ENCODE measurements at places on chromosomes 1 and 21.

DNA sequence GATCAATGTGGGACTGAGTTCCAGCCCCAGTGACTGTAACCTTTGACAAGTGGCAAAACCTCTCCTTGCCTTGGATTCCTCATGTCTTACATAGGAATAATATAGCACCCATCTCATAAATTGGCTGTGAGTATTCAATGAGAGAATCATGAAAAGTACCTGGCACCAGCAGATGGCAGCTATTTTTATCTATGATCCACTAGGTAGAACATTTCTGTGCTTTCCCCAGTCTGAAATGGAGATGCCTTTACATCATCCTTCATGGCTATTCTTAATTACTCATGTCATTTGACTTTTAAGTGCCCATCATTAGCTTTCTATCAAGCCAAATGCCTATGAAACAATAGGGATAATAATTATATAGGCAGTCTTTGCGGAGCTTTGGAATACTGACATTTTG, 130.1 kb downstream of the TGFB2 start:
- DNase-seq, result no peak

- no peak for DNase-seq
These were observed 200.8 kb upstream of the ST6GALNAC5 start for GRCh38 chr1:76666499-76666898.

- DNase-seq, result no peak
These were observed 105.1 kb downstream of the NMNAT2 start for GRCh38 chr1:183313063-183313462.

DNA sequence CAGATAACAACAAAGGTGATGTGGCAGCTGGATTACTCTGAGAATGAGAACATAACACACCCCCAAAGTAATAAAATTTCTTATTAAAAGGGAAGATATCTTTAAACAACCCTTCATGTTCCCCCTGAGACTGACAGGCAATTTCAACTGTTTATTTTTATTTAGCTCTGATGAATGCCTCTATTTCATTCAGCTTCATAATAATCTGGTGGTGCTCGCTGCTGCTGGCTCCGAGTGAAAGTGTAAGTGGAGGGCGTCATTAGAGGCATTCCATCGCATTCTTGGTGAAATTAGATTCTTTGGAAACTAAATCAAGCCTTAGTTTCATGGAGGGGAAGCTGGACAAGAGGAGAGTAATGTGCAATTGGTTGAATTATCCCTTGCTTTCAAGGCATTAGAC, 128.9 kb downstream of the GRIK1 start:
- DNase-seq, result no peak

- DNase-seq, result no peak
These were observed 17.5 kb upstream of the ECE1 start for GRCh38 chr1:21307663-21308305.

GRCh38 chr1:107533436-107533835, 392.6 kb downstream of the NTNG1 start:
- no peak for DNase-seq

GRCh38 chr1:51973587-51974474, 16.7 kb downstream of the RAB3B start:
- no peak for DNase-seq

DNA sequence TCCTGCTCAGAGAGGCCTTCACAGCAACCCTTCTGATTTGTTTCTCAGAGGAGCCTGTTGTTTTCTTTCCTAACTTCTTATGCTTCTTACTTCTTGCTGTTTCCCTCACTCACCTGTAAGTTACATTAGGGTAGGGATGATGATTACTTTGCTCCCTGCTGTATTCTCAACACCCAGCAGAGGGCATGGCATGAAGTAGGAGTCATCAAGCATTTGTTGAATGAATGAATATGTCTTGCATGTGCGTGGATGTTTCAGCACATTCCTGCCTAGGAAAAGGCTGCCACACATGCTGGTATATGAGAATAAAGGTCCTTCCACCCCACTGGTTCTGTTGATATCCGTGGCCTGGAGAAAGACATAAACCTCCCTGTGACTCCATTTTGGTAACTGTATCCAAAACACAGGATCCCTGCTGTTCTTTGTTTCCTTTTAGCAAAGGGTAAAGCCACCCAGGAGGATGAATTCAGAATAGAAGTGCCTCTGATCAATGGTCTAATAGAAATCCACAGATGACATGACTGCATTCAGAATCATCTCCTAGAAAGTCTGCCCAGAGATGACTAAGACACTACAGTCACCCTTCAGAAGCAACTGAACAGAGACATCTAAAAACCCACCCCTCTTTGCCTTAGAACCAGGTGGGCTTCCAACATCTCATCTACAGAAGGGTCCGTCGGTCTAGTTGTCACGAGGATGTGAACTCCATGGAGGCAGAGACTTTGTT, 168.8 kb downstream of the ZSCAN20 start:
- no peak for DNase-seq

GRCh38 chr1:109722908-109723691, 11.0 kb downstream of the GSTM5 start:
- DNase-seq, result no peak

DNA sequence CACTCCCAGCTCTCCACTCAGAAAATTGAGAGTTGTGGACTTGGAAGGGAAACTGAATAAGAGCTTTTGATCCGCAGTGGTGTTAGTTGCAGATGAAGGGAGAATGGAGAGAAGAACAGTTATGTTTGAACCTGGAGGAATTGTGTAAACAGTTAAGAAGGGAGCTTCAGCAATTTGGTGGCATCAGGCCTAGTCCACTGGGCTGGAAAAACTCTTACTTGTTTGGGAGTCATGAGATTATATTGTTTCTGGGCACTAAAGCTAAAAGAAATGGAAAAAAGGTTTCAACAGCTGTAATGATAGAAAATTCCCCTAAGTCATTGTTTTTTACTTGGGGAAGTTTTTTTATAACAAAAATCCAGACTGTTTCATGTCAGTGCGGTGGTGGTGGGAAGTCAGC, 256.1 kb upstream of the C1orf87 start:
- no peak for DNase-seq

DNA sequence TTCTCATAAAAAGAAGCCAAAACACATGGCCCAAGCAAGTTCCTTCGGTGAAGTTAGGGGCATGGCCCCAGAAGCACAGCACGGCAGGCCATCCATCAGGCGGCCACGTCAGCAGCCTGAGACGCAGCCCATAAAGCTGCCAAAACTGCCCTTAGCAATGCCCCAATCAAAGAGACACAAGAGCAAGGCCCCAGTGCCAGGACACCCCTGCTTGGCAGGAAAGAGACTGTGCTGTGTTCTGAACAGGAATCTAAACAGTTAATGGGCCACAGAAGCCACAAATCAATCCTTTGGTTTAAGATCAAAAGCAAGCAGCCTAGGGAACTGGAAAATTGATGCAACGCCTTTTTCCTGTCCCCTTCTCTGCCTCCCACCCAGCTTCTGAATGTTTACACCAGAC, 497.0 kb upstream of the USP24 start:
- no peak for DNase-seq

DNA sequence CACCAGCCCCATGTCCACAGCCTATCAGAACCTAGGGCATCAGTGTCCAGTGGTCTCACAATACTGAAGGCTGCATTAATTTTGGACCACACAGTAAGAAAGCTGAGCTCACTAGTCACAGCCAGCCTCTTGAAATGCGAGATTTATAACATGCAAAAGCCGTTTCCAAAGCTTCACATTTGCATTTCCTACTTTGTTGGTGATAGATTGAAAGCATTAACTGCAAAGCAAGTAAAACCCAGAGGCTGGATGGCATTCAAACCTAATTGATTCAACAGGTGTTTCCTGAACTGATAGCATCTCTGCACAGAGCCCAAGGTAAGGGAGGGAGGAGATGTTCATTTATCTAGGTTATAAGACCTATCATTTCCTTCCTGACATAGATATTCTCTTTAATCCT, 410.1 kb downstream of the OMA1 start:
- no peak for DNase-seq

GRCh38 chr1:165924117-165924516, 96.7 kb downstream of the UCK2 start:
- no peak for DNase-seq

GRCh38 chr1:41741244-41741643, 177.5 kb downstream of the HIVEP3 start:
- no peak for DNase-seq

DNA sequence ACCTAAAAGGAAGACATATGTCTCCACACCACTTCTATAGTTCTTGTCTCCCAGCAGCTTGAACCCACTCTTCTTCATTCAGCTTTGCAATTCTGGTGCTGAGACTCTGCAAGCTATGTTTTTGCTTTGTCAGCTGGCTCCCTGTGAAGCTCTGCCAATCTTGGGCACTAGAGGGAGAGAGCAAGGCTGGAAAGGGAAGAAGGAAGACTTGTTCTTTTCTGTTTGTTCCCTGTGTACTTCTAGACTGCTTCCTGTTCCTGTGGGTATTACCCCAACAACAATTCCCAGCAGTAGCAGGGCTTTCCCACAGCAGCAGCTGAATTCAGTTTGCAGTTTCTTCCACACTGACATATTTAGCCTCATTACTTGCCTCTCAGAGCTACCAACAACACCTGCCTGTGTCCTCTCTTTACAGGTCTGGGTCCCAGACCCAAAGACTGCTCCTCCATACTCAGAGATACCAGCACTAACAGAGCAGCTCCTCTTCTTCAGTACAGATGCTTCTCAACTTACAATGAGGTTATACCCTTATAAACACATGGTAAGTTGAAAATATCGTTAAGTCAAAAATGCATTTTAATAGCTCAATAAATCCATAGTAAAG, 275.2 kb upstream of the NEGR1 start:
- DNase-seq, result no peak

- no peak for DNase-seq
These were observed 1176.1 kb downstream of the PLA2G4A start for GRCh38 chr1:188004849-188005248.

DNA sequence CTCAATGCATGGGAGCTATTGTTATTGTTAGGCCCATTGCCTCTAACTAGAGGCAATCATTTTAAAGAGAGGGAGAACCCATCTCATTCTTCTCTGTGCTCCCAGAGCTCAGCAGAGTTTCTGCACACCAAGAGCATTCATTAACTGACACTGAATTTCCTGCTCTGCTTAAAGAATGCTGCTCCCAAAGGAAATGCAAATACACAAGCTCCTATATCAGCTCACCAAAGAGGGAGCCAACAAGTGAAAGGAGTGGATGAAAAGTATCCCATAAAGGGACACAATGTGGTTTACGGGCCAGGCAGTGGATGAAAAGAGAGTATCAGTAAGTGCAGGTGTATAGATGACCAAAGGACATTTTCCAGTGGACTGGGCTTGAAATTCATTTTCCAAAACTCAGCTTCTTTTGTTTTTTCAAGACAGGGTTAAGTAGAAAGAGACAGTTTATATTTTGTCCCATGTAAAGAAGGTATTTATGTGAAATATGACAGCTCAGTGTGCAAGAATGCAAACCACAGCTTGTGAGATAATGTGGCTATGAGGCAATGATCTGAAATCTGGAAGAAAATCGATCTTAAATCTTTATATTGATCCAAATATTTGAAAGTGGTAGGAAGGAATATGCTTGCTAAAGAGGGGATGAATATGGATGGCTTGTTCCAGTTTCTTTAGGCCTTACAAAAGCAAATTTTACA, 207.7 kb upstream of the CAMK1G start:
- no peak for DNase-seq

DNA sequence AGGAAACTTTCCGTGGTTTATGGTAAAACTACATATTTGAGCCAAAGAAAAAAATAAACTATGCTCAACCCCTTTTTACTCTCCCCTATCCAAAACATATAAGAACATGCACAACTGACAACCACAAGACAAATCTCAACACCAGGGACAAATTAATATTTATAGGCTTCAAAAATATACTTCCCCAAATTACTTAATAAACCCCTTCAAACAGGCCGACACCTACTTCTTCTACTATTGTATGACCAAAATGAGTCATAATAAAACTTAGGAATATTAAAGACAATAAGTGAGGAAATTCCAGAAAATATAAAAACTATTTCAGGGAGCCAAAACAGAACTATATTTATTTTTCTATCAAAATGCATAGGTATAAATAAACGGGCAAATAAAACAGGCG, 71.5 kb downstream of the TGFBR3 start:
- no peak for DNase-seq

DNA sequence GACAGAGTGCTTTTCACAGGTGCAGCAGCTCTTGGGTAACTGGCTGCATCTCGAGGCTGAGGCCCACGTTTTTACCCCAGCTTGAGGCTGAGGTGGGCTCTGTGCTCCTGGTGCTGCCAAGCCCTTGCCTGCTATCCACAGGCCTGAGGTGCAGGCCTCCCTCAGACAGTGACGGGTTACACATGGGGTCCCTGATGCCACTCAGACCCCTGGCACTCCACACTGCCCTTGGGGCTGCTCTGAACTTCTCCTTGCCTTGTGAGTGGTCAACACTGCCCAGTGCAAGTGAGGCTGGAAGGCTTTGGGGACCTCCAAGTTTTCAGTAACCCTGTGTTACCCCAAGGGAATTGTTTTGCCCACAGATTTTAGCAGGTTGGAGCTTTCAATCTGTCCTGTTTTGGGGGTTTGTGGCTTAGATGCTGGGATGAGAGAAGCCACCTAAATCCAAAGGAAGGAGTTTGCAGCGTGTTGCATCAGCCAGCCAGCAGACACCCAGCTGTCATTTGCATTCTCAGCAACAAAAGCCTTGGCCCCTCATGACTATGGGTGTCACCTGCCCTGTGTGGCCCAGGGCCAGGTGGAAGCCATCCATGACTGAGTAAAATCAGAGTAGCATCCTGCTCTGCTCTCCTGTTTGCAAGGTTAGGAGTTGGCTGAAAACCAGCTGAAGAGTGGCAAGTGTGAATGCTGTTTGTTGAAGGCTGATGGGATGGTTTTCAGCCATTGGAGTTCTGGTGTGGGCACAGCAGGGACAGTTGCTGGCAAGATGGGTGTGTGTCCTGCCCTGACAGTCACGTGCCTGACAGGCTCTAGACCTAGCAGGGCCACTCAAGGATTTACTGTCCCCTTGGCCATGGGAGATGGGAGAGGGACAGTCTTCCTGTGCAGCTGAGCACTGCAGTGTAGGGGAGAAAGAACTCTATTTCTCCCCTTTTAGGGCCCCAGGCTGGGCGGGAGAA, 3.2 kb downstream of the RNF187 start:
- no peak for DNase-seq

DNA sequence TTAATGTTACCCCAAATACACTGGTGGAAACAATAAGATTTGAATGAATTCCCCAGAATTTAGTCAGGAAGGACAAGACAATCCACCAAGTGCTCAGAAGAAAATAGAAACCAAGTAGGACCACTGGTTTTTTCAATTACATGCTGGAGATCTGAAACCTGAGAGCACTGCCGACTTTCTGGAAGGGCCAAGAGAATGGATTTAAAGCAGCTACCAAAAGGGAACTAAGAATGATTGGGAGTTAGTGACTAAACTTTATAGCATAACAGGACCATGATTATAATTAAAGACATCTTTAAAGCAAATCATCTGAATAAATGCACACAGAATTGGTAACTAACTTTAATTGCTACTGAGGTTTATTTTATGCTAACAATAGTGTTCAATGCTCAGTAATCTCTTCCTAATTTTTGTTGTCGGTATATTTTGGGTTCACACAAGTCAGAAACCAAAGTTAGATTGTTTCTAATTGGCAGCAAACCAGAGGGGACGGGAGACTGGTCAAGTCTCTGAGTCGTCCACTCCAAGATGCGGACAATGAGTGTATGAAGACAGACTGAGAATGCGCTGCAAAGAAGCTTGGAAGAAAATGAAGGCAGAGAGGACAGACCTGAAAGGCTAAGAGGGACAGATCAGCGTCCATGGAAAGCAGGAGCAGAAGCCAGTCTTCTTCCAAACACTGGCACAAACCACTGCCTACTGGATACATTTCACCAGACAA, 2.3 kb upstream of the RGS13 start:
- no peak for DNase-seq
